ENCODE measurements at places on chromosomes 2 and 18.

GRCh38 chr2:216810399-216811160 is 49.3 kb downstream of the TNP1 start:
- DNase-seq: no peak

DNA sequence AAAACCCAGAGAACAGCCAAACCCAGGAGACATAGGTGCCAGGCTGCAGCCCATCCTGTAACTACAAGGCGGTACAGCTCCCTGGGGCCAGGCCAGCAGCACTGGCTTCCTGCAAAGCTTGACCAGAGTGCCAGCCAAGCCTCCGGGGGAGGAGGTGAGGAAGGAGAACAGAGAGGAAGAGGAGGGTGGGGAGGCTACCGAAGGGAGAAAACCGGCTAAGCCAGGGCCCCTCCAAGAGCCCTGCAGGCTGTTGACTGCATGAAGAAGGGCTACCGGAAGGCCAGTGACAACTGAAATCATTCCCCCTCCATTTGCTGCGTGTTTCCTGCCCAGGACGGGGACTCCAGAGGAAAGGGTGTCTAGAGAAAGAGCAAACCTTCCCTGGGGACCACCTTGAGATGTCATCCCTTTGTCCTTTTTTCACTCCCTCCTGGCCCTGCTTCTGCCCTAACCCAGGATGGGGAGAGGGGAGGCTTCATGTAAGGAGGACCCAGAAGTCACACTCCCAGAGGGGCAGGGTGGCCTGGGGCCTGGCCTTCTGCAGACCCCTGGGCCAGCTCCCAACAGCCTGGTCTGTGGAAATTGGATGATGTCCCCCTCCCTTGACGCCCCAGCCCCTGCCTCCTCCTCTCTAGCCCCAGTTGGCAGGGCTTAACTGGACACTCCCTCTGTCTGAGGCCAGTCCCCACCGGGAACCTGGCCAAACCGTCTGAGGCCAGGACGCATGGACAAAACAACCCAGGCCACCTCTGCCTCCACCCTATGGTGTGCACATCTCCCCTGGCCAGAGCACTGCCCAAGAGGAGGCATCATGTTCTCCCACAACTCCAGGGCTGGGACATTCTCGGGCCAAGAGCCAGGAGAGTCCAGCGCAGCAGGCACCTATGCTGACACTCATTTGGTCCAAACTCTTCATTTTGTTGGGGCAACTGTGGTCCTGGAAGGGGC is 207.8 kb downstream of the CYP26B1 start:
- no peak for DNase-seq

DNA sequence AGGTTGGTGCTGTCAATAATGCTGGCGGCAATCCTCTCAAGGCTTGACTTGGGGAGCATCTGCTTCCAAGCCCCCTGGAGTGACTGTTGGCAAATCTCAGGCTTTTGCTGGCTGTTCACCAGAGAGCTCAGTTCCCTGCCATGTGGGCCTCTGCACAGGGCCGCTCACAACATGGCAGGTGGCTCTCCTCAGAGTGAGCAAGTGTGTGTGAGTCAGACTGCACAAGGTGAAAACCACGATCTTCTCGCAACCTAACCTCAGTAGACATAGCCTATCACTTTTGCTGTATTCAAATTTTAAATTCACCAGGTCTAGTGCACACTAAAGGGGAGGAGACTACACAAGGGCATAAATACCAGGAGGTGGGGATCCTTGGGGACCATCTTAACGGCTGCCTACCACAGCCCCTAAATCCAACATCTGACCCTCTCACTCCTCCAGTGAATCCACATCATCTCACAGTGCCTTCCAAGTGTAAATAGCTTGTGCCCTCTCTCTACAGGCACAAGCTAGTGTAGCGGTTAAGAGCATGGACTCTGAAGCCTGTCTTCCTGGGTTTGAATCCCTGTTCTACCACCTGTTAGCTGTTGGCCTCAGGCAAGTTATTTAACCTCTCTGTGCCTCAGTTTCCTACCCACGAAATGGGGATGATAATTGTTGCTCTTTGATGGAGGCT is 187.7 kb upstream of the CXCR4 start:
- DNase-seq: no peak

- DNase-seq: no peak
These were observed 28.1 kb downstream of the TMEM163 start for GRCh38 chr2:134690629-134691215.

- DNase-seq: no peak
These were observed 321.0 kb downstream of the RND3 start for GRCh38 chr2:150166313-150167051.

DNA sequence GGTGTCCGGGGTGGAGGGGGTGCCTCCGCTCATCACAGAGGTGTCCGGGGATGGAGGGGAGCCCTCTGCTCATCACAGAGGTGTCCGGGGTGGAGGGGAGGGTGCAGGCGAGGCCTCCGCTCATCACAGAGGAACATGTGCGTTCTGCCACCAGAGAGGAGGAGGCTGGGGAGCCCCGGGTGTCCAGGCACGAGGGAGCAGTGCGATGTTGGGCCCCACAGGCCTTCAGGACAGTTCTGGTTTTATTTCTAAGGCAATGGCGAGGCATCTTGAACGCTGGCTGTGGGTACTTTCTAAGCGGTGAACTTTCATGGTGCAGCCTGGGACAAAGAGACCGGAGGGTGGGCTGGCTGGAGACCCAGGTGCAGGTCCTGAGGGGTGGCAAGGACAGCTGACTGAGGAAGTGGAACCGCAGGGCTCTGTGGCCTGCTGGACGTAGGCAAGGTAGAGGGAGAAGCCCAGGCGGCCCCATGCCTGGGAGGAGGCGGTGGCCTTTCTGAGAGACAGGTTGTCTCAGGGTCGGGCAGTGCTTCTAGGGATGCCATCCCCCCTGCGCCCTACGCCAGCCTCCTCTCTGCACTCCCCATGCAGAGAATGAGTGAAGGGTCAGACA is 196.6 kb upstream of the SALL3 start:
- DNase-seq: no peak

DNA sequence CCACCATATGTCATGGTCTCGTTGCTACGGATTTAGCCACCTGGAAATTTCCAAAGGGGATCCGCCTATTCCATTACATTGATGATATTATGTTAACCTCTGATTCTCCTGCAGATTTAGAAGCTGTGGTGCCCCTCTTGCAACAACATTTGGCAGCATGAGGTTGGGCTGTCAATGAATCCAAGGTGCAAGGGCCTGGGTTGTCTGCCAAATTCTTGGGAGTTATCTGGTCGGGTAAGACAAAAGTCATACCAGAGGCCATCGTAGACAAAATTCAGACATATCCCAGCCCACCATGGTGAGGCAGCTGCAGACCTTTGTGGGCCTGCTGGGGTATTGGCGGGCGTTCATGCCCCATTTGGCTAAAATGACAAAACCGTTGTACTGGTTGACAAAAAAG is 13.6 kb upstream of the C2orf42 start:
- DNase-seq: no peak

DNA sequence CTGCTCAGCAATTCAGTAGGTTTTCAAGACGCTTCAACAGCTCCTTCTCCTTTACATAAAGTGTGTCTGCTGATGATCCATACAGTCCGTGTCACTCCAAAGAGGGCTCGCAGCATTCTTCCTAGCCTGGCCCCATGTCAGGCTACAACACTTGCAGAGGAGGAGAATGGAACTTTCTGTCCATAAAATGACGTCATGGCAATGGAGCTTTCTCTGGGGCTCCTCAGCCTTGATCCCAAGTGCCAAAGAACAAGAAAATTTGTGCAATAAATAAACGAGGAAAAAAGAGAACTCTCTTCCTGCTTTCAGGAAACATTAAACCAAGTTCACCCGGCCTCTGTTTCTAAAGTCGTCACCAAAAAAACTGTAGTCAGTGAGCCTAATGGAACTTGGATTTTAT is 199.5 kb upstream of the MEIS1 start:
- no peak for DNase-seq

- no peak for DNase-seq
These were observed 55.1 kb downstream of the TNS1 start for GRCh38 chr2:217947383-217948350.

DNA sequence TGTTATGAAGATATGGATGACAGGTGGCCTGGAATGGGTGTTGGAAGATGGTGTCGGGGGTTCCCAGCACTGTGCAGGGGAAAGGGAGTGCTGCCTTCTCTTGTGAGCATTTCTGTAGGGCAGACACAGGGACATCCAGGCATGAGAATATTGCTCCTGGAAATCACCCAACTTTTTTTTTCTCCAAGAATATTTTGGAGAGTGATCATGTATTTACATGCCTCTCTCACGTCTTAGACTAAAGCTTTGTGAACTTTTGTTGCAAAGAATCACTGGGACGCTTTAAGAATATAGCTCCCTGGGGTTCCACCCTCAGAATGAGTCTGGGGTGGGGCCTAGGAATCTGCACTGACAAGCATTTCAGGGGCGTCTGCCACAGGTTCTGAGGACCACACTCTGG is 68.7 kb downstream of the VWA3B start:
- no peak for DNase-seq

DNA sequence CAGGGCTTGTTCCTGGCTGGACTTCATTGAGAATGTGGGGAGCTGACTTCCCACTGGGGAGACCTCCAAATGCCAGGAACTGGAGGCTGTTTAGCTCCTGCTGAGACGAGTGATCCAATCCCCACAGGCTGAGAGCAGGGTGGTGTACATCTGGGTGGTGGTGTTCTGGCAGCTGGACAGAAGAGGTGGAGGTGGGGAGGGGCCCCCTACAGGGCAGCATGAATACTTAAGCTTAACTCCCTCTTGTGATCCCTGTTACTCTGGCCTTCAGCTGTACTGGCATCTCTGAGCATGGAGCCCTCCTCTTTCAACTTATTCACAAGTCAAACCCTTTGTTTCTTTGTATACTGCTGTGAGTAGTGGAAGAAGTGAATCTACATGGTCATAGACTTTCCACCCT is 167.8 kb upstream of the LYPD1 start:
- no peak for DNase-seq

- DNase-seq: no peak
These were observed 175.6 kb downstream of the PRKCE start for GRCh38 chr2:45826884-45827635.

DNA sequence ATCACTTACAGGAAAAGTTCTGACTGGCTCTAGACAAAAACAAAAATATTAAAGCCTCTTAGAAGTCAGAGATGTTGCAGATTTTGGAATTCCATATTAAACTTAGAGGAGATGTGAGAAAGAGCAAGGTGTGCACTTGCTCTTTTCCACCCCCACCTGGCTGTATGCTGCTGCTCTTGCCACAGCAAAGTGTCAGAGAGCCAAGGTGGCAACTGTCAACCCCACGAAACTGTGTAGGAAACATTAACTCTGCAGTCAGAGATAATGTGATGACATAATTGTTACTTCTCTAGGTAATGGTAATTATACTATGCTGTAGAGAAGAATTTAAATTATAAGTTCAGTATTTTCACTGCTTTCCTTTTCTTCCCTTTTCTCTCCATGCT is 25.4 kb downstream of the CD8A start:
- DNase-seq: no peak

DNA sequence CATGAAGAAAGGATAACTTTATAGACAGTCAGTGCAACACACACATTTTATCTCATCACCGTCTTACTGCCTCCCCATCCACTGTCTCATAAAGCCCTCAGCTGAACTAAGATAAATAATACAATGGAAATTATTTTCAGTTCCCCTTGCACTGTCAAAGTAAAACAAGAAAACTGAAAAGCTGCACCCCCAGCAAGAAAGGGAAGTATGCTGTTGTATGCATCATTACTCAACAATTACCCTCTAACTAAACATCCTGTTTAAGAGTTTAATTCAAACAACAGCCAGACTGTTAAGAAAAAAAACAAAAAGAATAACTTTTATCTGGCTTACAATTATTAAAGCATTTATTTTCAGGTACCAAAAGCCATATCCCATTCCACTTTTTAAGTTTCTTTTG is 25.0 kb downstream of the MPPE1 start:
- DNase-seq: no peak

DNA sequence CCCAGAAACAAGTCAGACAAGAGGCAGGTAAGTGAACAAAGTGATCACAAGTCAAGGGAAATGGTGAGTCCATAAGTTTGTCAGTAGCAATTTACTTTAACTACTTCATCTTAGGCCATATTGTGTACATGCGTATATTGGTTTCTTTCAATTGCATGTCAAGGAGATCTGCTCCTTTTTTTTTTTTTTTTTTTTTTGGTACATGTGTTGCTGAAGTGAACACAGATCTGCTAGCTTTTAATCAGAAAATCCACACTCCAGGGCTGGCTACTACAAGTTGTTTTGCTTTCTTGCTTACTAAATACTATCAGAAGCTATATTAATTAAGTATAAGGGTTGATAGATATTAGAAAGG is 985.1 kb downstream of the TSN start:
- no peak for DNase-seq

GRCh38 chr2:69067866-69068265 is 54.9 kb downstream of the ANTXR1 start:
- DNase-seq: no peak

DNA sequence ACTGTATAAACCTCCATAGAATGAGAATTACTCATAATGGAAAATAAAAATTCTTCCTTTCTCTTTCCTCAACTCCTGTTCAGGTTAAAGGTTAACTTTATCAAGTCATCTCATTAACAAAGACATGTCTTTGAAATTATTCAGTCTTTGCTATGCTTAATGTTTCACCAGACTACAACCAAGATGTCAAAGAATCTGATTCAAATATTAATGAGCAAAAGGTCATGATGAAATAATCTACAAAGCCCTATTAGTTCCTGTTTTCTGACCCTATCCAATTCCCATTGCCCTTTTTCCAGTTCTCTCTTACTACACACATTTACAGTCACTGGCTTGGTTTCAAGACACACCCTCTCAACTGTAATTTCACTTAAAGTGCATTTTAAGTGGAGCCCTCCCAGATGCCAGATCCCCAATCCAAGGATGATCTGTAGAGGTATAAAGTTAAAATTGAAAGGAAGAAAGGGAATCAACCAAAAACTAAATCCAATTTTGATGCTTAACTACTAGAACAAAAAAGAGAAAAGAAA is 246.9 kb upstream of the CYP26B1 start:
- no peak for DNase-seq

GRCh38 chr2:198387677-198388076 is 583.3 kb downstream of the PLCL1 start:
- no peak for DNase-seq

DNA sequence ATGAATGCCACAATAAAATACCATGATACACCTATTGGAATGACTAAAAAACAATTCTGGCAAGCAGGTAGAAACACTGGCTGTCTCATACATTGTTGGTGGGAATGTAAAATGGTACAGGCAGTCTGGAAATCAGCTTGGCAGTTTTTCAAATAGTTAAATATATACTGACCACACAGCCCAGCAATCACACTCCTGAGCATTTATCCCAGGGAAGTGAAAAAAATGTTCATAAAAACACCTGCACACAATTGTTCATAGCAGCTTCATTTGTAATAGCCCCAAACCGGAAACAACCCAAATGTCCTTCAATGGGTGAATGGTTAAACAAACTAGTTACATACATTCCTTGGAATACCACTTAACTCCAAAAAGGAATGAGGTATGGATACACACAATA is 137.2 kb downstream of the TFCP2L1 start:
- DNase-seq: no peak

- DNase-seq: no peak
These were observed 39.2 kb downstream of the SCN1A start for GRCh38 chr2:166088634-166089033.

GRCh38 chr18:60099709-60100108 is 199.9 kb downstream of the PMAIP1 start:
- no peak for DNase-seq
